ENCODE measurements at places on chromosomes 7 and 10.

DNA sequence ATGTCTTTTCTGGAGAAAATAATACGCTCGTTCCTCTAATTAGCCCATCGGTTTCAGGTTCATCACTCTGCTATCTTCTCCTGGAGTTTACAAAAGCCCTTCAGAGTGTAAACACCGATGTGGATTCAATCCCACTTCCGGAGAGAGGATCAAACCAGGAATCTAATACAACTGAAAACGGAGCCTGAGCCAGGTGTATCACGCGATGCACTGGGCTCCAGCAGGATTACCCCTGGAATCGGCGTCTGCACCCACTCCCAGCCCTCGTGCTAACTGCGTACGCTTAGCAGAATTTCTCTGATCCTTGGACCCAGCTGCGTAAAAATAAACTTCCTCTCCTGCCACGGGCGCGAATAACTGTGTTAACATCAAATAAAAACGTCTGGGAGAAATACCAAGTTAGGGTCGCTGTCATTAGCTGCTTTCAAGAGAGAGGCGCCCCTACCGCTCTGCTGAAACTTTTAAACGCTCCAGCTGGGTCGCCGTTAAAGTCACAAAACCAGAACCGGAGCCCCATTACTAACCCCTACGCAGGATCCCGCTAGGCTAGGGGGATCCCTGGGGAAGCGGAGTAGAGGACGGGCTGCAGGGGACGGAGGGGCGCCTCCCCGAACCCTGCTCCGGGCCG lies 502 bp downstream of the ZNF3 start:
- DNase-seq = no peak

DNA sequence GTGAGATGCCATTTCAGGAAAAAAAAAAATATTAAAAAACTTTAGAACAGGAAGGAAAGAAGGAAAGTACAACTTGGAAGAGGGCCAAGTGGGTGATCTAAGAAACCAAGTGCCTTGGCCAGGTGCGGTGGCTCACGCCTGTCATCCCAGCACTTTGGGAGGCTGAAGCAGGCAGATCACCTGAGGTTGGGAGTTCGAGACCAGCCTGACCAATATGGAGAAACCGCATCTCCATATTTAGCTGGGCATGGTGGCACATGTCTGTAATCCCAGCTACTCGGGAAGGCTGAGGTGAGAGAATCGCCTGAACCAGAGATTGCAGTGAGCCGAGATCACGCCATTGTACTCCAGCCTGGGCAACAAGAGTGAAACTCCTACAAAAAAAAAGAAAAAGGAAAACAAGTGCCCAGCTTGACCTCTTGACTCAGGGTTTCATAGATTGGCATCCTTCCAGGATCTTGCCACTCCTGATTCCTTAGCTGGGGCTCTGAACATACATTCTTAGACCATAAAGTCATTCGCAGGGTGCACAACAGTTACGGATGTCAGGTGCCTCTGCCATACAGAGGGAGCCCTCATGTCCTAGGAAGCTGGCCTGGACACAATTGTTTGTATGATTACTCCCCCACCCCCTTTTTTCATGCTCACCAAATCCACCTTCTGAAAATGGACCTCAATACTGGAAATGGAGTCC lies 2.1 kb upstream of the GUSB start:
- no peak for DNase-seq

GRCh38 chr7:134732728-134733127 lies 46.7 kb upstream of the CALD1 start:
- DNase-seq = no peak

DNA sequence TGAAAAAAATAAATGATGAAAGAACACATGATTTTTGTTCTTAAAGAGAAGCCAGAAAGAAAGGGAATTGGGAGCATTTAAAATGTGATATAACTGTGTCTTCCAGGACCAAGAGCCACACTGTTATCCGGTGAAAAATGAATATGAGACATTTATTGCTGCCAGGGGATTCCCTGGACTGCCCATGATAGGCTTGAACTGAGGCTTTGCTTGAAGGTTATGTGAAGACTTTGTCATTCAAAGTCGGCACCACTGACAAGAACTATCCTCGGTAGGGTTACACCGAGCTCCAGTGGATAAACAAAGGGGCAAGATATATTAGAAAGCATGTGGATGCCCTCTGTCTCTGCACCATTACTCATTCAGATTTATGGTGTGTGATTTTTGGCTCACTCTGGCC lies 125.4 kb upstream of the MINDY3 start:
- DNase-seq = no peak

DNA sequence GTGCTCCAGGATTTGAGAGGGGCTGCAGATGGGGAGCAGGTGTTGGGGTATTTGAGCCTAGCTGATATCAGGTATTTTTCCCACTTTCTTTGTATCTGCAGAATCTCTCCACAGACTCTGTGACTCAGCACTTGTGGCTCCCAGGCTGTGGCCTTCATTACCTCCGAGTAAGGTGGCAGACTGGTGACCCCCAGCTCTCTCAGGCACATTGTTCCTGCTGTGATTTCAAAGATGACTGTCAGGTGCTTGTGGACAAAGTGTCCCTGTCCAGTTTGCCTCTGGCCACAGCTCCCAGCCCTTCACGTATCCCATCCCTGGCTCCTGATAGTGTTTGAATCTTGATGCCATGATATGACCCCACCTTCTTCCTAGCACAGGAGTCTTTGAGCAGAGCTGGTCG lies 396.8 kb upstream of the PODXL start:
- no peak for DNase-seq

DNA sequence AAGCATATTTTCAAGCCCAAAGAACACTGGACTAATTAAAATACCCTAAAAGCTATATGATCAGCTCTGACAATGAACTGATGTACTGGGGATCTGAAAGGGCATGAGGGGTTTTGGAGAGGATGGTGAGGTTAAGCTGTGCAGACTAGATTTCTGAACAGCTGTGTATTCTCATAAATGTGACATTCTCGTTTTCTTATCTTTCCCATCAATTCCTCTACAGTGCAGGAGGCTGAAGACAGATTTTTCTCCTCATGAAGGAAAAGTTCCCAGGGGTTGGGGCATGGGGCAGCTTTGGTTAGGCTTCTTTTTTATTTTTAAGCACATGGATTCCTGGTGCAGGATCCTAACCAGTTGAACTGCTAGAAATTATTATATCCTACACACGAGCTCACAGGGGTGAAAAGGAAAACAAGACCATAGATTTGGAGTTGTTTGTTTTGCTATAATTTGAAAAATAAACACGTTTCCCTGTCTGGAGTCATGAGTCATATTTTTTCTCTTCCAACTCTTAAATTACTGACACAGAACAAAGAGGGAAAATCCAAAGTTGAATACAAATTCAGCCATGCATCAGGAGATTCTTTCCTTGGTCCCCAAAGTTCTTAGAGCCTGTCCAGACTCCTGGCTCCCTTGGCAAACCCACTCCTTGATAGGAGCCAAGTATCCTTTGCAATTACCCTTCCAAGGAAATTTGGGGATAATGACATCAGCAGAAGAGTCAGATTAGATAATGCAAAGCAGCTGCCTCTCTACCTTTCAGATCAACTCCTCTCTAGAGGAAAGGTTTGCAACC lies 147.7 kb upstream of the NPVF start:
- DNase-seq = no peak

- DNase-seq = no peak
Measured at GRCh38 chr7:36710186-36710791, 14.0 kb downstream of the AOAH start.

- no peak for DNase-seq
Measured at GRCh38 chr10:17444388-17444714, 10.0 kb downstream of the ST8SIA6 start.

DNA sequence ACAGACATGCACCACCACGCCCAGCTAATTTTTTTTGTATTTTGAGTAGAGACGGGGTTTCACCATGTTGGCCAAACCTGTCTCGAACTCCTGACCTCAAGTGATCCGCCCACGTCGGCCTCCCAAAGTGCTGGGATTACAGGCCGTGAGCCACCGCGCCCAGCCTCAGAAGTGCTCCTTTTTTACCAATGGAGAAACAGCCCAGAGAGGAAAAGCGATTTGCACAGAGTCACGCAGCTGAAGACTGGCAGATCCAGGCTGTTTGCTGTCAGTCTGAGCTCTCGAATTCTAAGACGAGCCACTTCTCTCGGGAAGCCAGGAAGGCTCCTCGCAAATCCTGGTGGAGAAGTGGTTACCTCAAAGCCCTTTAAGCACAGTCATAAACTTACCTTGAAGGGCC lies 57.4 kb upstream of the SDK1 start:
- no peak for DNase-seq

- DNase-seq = no peak
Measured at GRCh38 chr10:11548768-11549099, 62.7 kb downstream of the USP6NL start.

- DNase-seq = no peak
Measured at GRCh38 chr7:148925836-148926235, 41.7 kb upstream of the EZH2 start.

GRCh38 chr7:117157241-117158209 lies 165.3 kb downstream of the WNT2 start:
- DNase-seq = no peak

DNA sequence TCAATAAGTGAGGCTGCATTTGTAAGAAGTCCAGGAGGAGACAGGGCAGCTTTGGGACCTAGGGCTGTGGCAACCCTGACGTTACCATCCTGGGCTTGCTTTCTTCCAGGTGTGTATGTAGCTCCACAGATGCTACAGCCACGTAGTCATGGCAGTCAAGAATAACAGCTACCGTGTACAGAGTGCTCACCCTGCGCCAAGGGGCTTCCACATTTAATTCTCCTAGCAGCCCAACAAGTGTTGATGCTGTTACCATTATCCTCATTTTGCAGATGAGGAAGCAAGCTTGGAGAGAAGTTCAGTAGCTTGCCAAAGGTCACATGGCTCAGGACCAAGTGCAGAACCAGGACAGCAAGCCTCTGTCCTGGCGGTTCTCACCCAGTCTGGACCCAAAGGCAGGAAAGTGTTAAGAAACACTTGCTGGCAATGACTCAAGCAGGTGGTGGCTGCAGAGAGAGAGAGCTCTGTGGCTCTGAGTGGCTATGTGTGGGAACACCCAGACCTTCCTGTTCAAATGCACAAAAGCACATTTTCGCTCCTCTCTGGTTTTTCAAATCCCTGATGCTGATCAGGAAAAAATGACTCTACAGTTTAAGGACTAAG lies 89.8 kb downstream of the CREM start:
- DNase-seq = peak; percentile 52

- DNase-seq = no peak
Measured at GRCh38 chr7:144470078-144470477, 66.6 kb upstream of the NOBOX start.

GRCh38 chr7:55246171-55246570 lies 119.0 kb upstream of the LANCL2 start:
- DNase-seq = no peak

DNA sequence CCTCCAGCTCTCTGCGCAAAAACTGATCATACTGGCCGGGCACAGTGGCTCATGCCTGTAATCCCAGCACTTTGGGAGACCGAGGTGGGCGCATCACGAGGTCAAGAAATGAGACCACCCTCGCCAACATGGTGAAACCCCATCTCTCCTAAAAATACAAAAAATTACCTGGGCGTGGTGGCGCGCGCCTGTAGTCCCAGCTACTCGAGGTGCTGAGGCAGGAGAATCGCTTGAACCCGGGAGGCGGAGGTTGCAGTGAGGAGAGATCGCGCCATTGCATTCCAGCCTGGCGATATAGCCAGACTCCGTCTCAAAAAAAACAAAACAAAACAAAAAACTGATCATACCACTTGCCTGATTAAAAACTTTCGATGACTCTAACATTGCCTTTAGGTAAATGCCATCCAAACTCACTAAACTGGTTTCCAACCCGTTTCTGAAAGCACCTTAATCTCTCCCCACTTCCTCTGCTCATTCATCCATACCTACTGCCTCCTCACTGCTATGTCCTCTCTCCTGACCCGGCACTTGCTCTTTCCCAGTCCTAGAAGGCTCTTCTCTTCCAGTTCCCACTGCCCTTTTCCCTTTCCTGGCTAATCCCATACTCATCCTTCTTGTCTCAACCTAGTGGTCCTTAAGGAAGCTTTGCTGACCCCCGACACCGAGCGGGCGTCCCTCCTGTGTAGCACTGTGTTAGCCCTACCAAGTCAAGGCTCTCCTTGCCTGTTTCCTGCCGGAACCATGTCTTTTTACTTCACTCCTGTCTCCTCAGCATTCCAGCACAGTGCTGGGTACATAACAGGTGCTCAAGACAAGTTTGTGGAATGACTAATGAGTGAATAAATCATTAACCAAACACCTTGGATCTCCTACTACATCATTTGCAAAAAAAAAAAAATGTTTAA lies 686 bp upstream of the MIOS start:
- DNase-seq = no peak

DNA sequence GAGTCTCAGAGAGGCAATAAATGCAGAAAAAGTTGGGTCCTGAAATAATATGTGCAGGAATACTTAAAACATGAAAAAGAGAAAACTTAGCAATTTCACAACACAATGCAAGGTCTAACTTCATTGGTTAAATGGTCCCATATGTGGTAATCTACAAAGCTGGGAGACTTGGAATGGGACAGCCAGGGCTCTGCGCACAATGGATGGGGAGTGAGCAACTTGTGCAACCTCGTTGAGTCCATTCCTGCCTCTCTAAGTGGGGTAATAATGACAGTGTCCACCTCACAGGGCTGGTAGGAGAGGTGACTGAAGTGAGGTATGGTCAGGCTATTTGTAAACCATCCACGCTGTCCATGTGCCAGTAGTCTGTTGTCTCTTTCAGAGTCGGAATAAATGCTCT lies 11.8 kb upstream of the EMX2 start:
- no peak for DNase-seq

DNA sequence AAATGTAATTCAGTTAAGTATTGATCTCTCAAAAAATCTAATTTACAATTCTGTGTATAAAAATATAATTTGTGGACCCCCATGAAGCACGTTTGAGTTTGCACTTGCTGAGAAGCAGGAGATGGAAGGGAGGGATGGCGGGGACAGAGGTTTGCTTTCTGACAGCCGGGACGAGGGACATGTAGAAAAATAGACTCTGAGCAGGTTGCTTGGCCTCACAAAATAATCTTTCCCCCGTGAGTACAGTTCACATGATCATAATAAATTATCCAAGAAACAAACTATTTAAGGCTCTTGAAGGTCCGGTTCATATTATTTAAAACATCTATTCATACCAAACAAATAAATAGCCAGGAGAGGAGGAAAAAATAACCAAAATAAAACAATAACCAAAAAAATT lies 10.0 kb downstream of the SHH start:
- no peak for DNase-seq

DNA sequence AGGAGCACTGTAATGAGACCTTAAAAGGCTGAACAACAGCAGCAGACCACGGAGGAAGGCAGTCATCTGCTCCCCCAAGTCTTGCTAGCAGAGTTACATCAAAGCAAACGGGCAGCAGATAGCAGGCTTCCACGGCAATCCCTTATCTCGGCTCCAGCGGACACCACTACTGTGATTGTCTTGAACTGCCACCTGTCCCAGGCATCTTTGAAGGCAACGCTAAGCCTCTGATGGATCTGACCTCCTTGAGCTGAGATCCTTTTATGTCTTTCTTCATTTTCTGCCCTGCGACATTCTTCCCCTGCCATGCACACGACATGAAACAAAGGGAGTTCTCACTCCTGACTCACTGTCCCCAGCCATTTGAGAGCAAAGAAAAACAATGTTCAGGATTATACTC lies 111.7 kb downstream of the GLI3 start:
- DNase-seq = no peak
